ENCODE measurements at places on chromosomes 11 and 22. TPM values are rescaled to one million over a fixed set of nuclear protein-coding genes. Genes with fewer than 3 reads are reported as not detected.

SLC7A4 gene
- total RNA-seq: not detected

FLRT1 gene
- total RNA-seq: not detected

DNA sequence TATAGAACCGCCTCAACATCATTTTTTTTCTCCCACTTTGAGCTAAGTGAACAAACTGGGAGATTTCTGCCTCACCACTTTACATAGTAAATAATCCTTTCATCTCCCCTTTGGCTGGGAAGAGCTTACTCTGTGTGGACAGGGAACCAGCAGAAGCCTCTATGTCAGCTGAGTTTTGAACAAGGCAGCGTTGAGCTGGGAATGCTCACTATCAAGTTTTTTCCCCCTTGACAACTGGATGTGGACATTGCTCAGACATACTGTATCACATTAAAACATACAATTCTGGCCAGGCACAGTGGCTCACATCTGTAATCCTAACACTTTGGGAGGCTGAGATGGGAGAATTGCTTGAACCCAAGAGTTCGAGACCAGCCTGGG, 46.0 kb downstream of the AHNAK start:
- no peak overlapping the region for H3K4me3 ChIP-seq
- DNase-seq: no peak
- H3K27ac ChIP-seq: peak overlapping the region; percentile 78
- no peaks in the 10 kb centered on the region for H3K27me3 ChIP-seq

DNA sequence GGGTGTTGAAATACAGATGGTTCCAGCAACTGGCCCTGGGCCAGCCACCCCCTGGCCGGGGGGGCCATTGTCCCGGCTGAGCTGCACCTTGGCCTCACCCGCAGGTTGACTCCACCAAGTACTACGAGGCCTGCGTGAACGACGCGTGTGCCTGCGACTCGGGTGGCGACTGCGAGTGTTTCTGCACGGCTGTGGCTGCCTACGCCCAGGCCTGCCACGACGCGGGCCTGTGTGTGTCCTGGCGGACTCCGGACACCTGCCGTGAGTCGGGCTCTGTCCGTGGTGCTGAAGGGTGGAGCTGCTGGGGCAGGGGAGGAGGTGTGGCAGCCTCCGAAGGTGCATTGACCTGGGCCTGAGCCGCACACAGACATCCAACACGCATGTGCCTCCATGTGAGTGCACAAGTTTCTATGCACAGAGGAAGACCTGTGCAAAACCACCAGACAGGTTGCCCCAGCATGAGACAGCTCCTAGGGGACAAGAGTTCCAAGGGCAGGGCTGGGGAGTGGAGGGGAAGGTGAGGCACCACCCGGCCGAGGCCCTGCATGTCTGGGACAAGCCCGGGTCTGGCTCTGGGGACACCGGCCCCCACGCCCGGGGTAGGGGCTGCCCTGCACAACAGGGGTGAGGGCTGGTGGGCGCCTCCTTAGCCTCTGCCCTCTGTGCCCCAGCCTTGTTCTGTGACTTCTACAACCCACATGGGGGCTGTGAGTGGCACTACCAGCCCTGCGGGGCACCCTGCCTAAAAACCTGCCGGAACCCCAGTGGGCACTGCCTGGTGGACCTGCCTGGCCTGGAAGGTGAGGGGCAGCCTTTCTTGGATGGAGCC, 16.1 kb downstream of the MUC5B start:
- H3K27ac ChIP-seq: no peak overlapping the region
- no peak overlapping the region for H3K4me3 ChIP-seq

- no peaks in the 10 kb centered on the region for H3K27me3 ChIP-seq
- no peak for DNase-seq
- no peaks in the 10 kb centered on the region for H3K4me1 ChIP-seq
- H3K27ac ChIP-seq: no peak overlapping the region
- H3K4me3 ChIP-seq: no peak overlapping the region
These were observed 21.3 kb downstream of the IZUMO1R start for GRCh38 chr11:94325681-94326080.

DNA sequence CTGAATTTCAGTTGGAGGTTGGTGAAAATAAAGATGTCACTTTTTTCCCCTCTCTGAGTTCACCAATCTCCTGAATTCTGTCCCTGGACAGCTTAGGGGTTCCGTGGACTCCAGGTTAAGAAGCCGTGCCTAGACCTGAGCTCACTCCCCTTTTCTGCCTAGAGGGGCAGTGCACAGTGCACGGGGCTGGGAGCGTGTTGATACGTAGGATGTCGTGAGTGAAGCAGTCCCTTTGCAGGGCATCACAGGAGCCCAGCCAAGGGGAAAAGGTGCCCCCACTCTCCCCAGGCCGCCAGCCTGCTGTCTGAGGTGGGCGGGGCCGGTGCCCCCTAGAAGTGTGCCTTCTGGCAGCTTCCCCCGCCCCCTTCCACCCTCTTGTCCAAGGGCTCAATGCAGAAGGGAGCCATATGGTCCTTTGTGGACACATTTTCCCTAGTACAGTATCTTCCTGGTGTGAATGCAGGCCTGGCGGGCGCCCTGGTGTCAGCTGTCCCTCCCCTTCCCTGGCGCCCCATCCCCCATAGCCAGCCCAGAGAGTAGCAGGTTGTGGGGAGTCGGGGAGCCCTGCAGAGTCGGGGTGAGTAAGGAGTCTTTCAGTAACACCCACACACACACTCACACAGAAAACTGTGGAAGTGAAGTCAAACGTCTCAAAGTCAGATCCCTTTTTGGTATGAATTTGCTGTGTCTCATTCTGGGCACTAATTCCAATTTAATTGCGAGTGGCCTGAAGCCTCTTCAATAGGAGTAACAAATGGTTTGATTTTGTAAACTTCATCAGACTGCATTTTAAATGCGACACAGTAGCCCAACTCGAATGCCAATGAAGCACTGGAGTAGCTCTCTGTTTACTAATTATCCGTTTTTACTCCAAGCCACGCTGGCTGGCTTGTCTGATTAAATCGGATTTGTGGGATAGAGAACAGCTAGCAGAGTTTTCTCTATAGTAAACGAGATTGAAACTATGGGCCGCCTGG, 67.5 kb upstream of the NNMT start:
- no peak overlapping the region for H3K4me3 ChIP-seq
- H3K36me3 ChIP-seq: peaks cover 17% of the 10 kb centered on the region
- peaks cover 97% of the 10 kb centered on the region for H3K4me1 ChIP-seq
- no peak for DNase-seq

GRCh38 chr22:24200619-24201212, 19.4 kb downstream of the SUSD2 start:
- H3K27ac ChIP-seq: no peak overlapping the region
- no peak for DNase-seq
- no peaks in the 10 kb centered on the region for H3K36me3 ChIP-seq

SGSM1 gene
- 0.07 TPM for total RNA-seq

SMCO4 gene
- total RNA-seq: 11.1 TPM

B4GALNT4 gene
- total RNA-seq: not detected

DNA sequence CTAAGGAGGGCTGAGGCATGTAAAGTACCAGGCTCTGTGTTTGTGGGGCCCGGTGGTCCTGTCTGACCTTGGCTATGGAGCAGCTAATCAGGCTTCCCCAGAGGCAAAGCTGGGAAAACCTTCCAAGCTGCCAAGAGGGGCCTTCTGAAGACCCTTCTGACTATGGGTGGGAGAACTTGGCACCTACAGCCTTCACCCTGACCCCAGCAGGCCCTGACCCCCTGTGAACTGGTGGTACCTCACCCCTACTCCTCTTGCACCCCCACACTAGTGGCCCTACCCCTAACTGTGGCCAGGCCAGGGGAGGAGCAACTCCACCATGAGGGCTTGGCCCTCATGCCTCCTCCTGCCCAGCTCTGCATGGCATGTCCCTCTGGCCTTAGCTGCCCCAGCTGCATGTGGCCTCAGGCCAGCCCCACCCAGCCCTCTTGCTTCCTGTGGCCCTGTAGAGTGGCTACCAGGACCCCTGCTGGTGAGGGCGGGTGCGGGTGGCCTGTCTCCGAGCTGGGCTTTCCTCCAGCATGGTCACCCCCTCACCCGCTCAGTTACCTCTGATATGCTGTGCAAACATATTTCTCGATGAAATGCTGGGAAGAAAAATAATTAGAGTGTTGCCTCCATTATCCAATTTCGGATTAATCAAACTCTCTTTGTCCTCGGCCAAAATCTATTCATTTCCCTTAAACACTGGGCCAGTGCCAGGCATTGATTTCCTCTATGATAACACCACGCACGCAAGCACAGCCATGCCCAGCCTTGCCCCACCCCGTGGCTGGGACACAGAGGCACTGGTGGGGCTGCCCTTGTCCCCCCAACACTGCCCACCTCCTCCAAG, 7.5 kb downstream of the GNAZ start:
- H3K27ac ChIP-seq: no peak overlapping the region
- H3K4me1 ChIP-seq: no peaks in the 10 kb centered on the region
- DNase-seq: no peak
- no peaks in the 10 kb centered on the region for H3K27me3 ChIP-seq
- H3K4me3 ChIP-seq: no peak overlapping the region
- H3K36me3 ChIP-seq: no peaks in the 10 kb centered on the region

CYTH4 gene
- 2.2 TPM for total RNA-seq

GRCh38 chr22:38191731-38192474, 9.9 kb upstream of the MAFF start:
- DNase-seq: no peak
- no peaks in the 10 kb centered on the region for H3K36me3 ChIP-seq
- H3K27ac ChIP-seq: peak overlapping the region; percentile 75

DNA sequence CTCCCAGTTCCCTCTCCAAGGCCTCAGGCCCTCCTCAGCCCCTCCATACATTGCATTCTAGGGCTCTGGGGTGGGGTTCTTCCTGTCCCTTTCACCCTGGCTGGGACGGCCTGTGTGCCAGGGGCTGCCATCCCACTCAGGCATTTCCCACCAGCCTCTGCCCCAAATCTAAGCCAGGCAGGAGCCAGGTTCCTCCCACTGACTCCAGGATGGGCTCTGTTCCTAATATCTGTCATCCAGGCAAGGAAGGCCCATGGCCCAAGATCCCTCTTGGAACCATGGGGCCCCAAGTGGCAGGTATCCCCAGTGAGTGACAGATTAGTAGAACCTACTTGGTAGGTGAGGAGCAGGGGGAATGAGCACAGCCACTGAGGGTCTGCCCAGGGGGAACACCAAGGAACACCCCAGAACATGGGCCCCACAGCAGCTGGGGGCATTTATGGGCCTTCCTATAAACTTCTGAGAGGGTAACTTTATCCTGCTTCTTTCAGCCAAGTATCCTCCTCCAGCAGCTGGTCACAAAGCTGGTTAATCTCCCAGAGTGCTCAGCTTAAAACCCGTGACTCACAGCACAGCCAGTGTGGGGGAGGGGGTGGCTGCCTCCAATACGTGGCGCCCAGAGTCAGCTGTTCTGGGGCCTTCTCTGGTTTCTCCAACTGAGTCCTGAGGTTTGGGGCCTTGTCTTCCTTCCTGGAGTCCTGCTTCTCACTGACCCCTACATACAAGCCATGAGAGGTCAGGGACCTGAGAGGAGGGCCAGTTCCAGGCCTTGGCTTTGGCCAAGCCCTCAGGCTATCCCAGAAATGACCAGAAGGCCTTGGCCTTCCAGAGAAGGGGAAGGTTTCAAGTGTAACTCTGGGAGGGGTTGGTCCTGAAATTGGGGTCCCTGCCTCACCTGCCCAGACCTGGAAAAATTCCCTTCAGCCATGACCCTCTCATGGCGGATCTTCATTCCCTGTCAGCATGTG, 19.9 kb upstream of the MYOD1 start:
- H3K4me3 ChIP-seq: no peak overlapping the region
- H3K27me3 ChIP-seq: no peaks in the 10 kb centered on the region
- peaks cover 49% of the 10 kb centered on the region for H3K4me1 ChIP-seq
- no peaks in the 10 kb centered on the region for H3K36me3 ChIP-seq

GRCh38 chr11:119372260-119373058, 9.0 kb downstream of the USP2 start:
- peak; percentile 78 for DNase-seq
- H3K27ac ChIP-seq: peak overlapping the region; percentile 98
- peaks cover 100% of the 10 kb centered on the region for H3K4me1 ChIP-seq

- DNase-seq: no peak
- H3K36me3 ChIP-seq: no peaks in the 10 kb centered on the region
These were observed 7.5 kb upstream of the SLC15A3 start for GRCh38 chr11:60959431-60959830.

TRIM64 gene
- not detected for total RNA-seq

OR5B2 gene
- total RNA-seq: not detected

Data from gastrocnemius medialis (tissue), 4 donors.